Bone marrow (tissue), 2 donors: ENCODE measurements at places on chromosomes 5 and 9.
A peak's percentile ranks its signal among the peaks of the same experiment; 100 is the strongest.

- DNase-seq, result no peak
Observed at GRCh38 chr9:134189470-134190231, 25.3 kb upstream of the RNU6ATAC start.

GRCh38 chr5:115815693-115816225, 700 bp downstream of the CDO1 start:
- DNase-seq, result no peak

GRCh38 chr9:110432253-110432652, 94.6 kb upstream of the TXNDC8 start:
- DNase-seq, result no peak

DNA sequence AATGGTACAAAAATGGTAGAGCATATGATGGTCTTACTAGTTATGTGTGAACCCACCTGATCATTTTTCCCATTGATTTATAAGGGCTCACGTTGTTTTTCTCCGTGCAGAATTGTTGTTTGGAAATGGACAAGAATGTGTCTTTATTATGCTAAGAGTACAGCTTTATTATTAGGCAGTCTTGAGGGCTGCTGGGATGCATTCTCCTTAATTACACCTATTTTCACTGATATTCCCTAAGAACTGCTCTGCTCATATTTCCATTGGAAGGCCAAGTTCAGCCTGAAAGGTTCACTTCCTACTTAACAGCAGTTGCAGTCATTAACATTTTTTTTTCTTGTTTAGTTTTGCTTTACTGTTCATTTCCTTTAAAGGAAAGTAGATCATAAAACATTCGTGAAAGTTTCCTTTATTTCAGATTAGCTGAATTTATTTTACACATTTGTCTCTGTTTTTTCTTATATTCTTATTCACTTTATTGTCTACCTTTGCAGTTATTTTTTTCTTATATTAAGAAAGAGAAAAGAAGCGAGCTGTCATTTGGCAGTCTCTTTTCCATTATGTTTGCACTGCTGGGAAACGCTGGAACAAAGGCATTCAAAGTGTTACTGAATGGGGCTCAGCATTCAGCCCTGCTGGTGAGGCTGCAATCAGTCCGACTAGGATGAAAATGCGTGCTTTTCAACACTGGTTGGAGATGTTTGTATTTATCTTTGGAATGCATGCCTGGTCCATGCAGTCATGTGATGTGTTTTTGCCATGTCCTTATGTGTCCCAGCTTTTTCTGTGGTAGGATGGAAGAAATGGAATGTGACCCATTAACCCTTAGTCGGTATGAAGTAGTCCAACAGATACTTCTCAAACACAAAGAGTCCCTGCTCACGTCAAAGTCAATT, 602.7 kb upstream of the ZNF608 start:
- DNase-seq, result no peak

DNA sequence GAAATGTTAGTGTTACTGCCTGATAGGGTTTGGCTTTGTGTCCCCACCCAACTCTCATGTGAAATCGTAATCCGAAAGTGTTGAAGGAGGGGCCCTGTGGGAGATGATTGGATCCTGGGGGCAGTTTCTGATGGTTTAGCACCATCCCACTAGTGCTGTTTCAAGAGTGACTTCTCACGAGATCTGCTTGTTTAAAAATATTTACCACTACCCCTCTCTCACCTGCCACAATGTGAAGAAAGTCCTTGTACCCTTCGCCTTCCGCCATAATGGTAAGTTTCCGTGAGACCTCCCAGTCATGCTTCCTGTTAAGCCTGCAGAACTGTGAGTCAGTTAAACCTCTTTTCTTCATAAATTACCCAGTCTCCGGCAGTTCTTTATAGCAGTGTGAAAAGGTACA, 2.6 kb upstream of the RFX3 start:
- no peak for DNase-seq

DNA sequence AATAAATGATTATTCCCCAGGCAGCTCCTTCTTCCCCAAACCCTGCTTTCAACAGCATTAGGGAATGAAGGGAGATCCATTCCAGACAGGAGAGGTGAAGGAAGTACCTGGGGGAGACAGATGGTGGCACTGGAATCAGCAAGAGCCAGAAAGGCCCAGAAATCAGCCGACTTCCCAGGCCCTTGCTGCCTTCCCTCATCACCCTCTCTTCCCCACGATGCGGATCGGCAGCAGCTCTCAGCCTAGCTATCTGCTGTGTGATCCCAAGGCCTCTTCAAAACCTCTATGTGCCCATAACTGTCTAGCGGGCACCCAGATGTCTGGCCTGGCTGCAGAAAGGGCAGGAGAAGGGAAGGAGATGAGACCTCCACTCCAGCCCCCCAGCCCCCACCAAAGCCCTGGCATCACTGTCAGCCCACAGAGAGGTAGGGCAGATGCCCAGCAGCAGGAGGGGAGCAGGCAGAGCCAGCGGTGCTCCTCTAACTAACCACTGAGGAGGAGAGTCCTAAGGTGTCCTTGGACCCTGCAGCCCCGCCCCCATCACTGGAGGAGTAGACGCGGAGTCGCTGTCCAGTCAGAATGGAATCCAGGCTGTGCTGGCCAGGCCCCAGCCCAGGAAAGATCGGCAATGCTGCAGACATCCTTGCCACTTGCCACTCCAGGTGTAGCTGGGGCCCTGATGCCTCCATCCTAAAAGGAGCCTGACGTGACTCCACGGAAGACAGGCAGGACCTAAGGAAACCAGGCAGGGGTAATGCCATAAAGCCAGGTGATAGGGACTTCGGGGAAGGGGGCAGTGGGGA, 12.7 kb downstream of the CNTFR start:
- DNase-seq, result no peak

GRCh38 chr5:172775326-172776234, 4.6 kb upstream of the DUSP1 start:
- peak; percentile 38 for DNase-seq

DNA sequence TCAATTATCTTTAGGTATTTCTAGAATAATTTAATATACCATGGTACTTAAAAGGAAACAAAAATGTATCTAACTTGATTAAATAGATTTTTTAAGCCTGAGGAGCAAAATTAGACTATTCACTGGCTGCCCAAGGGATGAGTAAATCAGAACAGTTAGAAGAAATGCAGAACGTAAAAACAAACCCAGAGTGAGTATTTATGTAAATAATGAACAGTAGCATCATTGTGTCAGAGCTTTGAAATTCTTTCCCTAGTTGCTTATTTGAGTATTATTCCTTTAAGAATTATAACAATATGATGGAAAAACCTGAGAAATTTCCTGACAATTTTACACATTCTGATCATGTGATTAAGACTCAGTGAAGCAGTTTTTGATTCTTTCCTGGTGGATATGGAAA, 200.9 kb downstream of the GDNF start:
- no peak for DNase-seq

GRCh38 chr5:65041296-65042158, 272.8 kb downstream of the CWC27 start:
- no peak for DNase-seq

DNA sequence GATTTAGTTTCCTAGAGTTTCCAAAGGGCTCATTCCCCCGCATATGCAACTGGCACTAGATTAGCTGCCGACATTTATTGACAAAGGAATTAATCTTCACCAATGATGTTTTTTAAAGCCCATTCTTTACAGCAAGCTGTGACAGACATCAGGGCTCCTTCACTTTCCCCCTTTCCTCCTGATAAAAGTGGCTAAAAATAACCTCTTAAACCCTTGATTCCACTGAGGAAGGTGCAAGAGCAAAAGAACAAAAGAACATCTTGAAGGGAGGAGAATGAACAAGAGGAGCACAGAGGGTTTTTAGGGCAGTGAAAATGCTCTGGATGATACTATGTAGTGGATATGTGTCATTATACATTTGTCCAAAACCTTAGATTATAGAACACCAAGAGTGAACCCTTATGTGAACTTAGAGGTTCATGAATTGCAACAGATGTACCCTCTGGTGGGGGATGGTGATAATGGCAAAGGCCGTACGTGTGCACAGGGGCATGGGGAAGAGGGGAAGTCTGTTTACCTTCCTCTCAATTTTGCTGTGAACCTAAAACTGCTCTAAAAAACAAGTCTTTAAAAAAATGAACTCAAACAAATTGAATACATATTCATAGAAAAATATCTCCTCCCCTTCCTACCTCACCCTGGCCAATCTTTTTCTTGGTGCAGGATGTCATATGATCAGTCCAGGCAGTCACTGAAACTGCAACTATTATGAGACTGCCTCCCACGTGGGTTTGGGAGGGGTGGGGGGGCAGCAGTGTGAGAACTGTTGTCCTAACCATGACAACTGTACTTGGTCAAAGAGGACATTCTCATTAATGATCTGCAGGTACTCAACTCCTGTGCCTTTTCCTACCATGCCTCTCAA, 83.0 kb downstream of the MARCHF3 start:
- no peak for DNase-seq

- DNase-seq, result no peak
Observed at GRCh38 chr9:129273941-129274684, 96.1 kb upstream of the IER5L start.

GRCh38 chr9:98906273-98907040, 37.2 kb upstream of the COL15A1 start:
- DNase-seq, result no peak

GRCh38 chr5:64144425-64145215, 21.0 kb upstream of the RNF180 start:
- DNase-seq, result no peak

DNA sequence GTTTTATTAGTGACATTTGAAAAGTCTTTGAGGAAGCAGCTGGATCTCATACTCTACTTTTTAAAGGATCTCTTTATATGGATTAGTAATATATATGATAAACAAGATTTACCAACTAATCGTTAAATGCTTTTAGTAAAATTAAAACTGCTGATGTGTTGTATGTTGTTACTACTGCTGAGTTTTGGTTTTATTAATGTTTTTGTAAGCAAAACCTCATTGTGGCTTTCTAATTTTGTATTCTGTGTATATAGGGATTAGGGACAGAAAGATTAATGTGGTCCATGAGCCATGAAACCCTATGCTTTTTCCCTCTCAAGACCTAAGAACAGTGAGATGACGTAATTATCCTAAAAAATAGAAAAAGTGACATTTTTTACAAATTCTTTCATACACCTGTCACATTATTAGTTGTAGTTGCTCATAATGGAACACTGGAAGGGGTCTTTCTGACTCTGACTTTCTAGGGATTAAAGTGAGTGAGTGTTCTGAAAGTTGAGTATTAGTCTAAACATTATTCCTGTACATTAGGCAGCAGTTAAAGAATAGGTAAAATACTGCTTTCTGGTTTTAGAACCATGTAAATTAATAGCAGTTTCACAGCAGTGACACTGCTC, 85.9 kb downstream of the SLC12A2 start:
- DNase-seq, result no peak

DNA sequence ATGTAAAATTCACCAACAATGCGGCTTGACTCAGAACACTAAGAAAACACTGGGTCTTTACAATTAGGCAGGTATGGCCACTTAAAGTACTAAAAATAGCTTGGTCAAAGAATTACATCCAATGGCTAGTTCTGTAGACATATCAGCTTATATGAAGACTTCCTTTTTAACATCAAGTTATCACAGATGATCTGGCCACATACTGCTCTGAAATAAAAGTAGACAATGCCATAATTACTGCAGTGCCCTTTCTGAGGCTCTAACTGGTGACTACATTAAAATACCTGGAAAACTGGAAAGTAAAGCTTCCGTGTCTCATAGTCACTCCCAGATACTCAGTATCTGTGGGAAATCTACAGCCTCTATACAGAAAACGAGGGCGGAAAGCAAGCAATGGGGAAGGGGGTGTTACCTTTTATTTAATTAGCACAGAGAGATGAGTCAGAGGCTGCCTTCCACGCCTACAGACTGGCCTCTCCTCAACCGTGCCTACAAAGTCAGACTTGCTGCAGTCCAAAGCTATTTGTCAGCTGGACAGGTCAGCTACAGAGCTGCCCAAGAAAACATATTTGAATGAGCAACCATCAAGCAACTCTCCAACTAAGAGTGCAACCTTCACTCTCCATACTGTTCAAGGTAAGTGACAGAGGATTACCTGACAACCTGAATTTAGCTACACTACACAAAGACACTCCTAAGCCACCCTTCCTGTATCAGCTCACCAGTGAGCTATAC, 8.7 kb downstream of the SERINC5 start:
- no peak for DNase-seq

DNA sequence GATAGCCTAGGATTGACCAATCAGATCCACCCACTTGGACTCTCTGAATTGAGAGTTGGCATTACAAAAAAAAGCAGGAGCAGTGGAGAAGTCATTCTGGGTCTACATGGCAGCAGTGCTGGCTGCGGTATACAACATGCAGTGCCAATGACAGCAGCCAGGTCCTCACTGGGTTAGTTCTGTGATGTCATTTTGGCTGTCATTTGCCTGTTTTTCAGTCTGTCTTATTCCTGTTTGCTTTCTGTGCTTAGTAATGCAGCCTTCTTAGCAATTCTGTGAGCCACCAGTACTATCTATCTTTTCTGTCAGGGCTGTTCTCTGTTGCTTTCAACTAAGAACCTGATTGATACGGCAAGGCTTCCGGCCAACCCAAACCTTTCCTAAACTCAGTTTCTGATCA, 471.8 kb downstream of the BNC2 start:
- DNase-seq, result no peak

DNA sequence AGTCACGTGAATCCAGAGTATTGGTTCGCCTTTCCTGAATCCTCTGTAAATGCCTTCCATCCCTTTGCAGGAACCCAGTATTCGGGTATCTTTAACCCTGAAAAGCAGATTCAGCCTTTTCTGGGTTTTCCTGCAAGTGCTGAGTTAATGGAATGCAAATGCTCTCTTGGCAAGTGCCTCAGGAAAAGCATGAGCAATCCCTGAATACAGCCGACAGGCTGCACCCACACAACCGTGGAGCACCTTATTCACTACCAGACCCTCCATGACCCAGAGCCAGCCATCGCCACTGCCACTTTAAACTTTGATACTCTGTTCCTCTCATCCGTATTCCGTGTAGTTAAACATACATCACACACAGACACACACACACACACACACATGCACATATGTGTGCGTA, 54.4 kb downstream of the ZNF622 start:
- no peak for DNase-seq

GRCh38 chr9:33439731-33440130, 7.7 kb downstream of the AQP3 start:
- no peak for DNase-seq

DNA sequence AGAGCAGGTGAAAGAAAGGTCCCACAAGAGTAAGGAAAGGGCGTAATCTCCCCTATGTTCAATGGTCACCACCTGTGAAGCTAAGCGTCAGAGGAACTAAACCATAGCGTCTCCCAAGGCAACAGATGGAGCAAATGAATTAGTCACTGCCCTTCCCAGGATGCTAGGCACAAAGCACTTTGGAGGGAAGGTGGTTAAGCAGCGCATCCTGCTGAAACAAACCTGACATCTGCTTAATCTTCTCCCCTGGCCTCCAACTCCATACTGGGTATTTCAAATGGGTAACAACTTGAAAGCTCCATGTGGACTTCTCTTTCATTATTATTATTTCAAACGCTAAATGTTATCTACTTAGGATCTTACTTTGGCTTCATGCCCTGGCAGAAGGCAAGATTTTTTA, 227.3 kb downstream of the MLLT3 start:
- DNase-seq, result no peak

DNA sequence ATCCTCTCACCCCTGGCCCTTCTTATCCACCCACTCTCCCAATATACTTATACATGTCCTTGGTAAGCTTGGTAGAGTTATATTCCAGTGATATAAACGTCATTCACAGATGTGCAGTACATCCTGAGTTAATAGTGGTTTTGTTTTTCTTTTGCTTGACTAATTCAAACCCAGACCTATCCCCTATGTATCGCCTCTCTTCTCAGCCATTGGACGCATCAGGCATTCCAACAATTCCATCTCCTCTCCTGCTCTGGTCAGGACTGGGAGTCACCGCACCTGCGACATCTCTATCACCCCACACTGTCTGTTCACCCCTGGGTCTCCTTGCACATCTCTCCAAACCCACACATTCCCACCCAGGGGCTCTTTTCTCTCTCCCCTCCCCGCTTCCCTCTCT, 21.9 kb upstream of the IRX2 start:
- no peak for DNase-seq
